Type B pancreatic cell (in vitro differentiated cells): ENCODE measurements at places on chromosomes 6 and 20. TPM values are rescaled to one million over a fixed set of nuclear protein-coding genes. Genes with fewer than 3 reads are reported as not detected.

The MEP1A gene
- total RNA-seq = 3.6 and 22.4 TPM in 2 replicates

The NKX2-2 gene
- total RNA-seq = 6.0 and 15.4 TPM in 2 replicates

The FAM83B gene
- total RNA-seq = 11.3 and 33.9 TPM in 2 replicates

The FOXP4 gene
- 62.2 and 100 TPM in 2 replicates for total RNA-seq

The KCNB1 gene
- 0.95 and 1.2 TPM in 2 replicates for total RNA-seq

The TEAD3 gene
- 49.8 and 109 TPM in 2 replicates for total RNA-seq

The GPSM3 gene
- 0.48 and 3.3 TPM in 2 replicates for total RNA-seq

GRCh38 chr6:52557389-52558265 is 19.2 kb downstream of the TRAM2 start:
- DNase-seq = no peak

GRCh38 chr6:113821445-113821844 is 35.7 kb upstream of the MARCKS start:
- no peak for DNase-seq

GRCh38 chr6:139882234-139882633 is 507.8 kb upstream of the CITED2 start:
- no peak for DNase-seq

GRCh38 chr20:55567826-55568225 is 437.5 kb downstream of the CBLN4 start:
- no peak for DNase-seq

GRCh38 chr6:151729829-151730495 is 77.5 kb upstream of the ESR1 start:
- no peak for DNase-seq

- no peak for DNase-seq
Measured at GRCh38 chr20:40203032-40203431, 486.0 kb downstream of the MAFB start.

GRCh38 chr20:36866681-36867495 is 9.1 kb upstream of the TLDC2 start:
- DNase-seq = no peak

GRCh38 chr6:92069781-92070180 is 1349.6 kb downstream of the EPHA7 start:
- DNase-seq = no peak

DNA sequence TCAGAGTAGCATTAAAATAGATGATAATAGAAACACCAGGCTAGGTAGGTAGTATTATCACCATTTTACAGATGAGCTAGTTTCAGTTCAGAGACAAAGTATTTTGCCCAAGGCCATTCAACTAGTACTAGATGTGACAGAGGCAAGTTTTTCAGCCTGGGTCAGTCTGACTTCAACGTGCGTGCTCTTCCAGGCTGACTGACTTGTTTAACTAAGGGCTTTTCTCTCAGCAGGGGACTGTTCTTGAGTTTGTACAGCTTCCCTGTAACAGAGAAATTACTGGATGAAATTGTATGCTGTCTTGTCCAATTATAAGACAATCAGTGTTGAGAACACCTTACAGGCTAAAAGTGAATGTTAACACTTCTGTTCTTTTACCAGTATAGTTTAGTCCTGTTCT is 333.5 kb upstream of the MAN1A1 start:
- DNase-seq = no peak

GRCh38 chr20:3890398-3890751 is 1.2 kb downstream of the PANK2 start:
- no peak for DNase-seq

DNA sequence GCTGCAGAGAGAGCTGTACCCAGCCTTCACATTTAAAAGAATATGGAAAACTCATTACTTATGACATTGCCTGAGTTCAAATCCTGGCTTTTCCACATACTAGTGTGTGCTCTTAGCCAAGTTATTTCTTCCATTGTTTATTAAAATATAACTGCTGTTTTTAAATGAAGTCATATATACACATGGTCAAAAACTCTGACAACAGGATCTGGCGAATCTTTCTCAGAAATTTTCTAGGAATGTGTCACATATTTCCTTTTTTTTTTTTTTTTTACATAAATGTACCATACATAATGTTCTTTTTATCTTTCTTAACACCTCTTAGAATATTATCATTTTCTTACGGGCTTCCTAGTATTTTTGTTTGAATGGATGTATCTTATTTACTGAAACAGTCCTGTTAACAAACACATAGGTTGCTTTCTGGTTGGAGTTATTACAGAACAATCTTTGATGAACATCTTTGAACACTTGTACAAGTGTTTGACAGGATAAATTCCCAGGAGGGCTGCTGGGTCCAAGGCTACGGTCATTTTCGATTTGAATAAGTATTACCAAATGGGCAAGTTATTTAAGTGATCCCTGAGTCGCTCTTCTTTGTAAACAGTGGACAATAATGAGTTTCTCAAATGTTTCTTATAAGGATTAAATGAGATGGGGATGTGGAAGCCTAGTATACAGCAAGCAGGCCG is 1.6 kb upstream of the SNX9 start:
- no peak for DNase-seq

GRCh38 chr6:8177721-8178120 is 75.4 kb upstream of the EEF1E1 start:
- DNase-seq = no peak
